ENCODE measurements at places on chromosomes 7 and 10. TPM values are rescaled to one million over a fixed set of nuclear protein-coding genes. Genes with fewer than 3 reads are reported as not detected.

Gene GIMAP8
- polyA plus RNA-seq: 5.0 TPM

Gene C10orf53
- not detected for polyA plus RNA-seq

Gene PTN
- polyA plus RNA-seq: not detected

Gene C7orf33
- polyA plus RNA-seq: not detected

Gene HECTD2
- 2.8 TPM for polyA plus RNA-seq

Gene AZGP1
- not detected for polyA plus RNA-seq

Gene NEUROG3
- polyA plus RNA-seq: not detected

Measured in immature natural killer cell (primary cell).